ENCODE measurements at places on chromosomes 2 and 18. TPM values are rescaled to one million over a fixed set of nuclear protein-coding genes. Genes with fewer than 3 reads are reported as not detected.
A peak's percentile ranks its signal among the peaks of the same experiment; 100 is the strongest.

DNA sequence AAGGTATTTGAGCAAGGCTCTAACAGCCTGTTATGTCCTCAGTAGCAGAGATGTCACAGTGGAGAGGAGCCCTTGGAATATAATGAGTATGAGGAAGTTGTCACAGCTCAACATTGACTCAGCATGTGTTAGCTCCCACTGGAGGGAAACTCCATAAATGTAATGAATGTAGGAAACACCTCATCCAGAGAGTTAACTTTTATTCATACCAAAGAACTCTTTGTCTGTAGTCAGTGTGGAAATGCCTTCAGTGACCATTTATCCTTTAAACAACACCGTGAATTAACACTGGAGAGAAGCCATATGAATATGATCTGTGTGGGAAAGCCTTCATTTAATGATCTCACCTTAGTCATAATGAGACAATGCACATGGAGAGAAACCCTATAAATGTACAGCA, 59.7 kb downstream of the CYP1B1 start:
- no peaks in the 10 kb centered on the region for H3K36me3 ChIP-seq
- H3K4me1 ChIP-seq: no peaks in the 10 kb centered on the region
- H3K4me3 ChIP-seq: no peak overlapping the region
- DNase-seq: no peak
- H3K27me3 ChIP-seq: no peaks in the 10 kb centered on the region

- H3K36me3 ChIP-seq: no peaks in the 10 kb centered on the region
- no peak for DNase-seq
- H3K4me1 ChIP-seq: no peaks in the 10 kb centered on the region
Measured at GRCh38 chr18:11840493-11840892, 10.7 kb upstream of the CHMP1B start.

Gene FOXI3
- total RNA-seq: not detected

GRCh38 chr2:178152542-178152941, 40.3 kb downstream of the RBM45 start:
- H3K4me1 ChIP-seq: no peaks in the 10 kb centered on the region
- no peak for DNase-seq
- no peaks in the 10 kb centered on the region for H3K36me3 ChIP-seq
- H3K27ac ChIP-seq: no peak overlapping the region
- peaks cover 13% of the 10 kb centered on the region for H3K27me3 ChIP-seq

Gene RNF144A
- 89.6 TPM for total RNA-seq

- peaks cover 4% of the 10 kb centered on the region for H3K4me1 ChIP-seq
- H3K36me3 ChIP-seq: no peaks in the 10 kb centered on the region
- H3K27me3 ChIP-seq: peaks cover 17% of the 10 kb centered on the region
- no peak overlapping the region for H3K4me3 ChIP-seq
- H3K27ac ChIP-seq: no peak overlapping the region
Measured at GRCh38 chr2:69122271-69122670, 109.3 kb downstream of the ANTXR1 start.

- H3K36me3 ChIP-seq: no peaks in the 10 kb centered on the region
- H3K27me3 ChIP-seq: no peaks in the 10 kb centered on the region
- DNase-seq: no peak
- H3K4me1 ChIP-seq: no peaks in the 10 kb centered on the region
- no peak overlapping the region for H3K27ac ChIP-seq
- no peak overlapping the region for H3K4me3 ChIP-seq
Measured at GRCh38 chr18:12060182-12060870, 33.3 kb upstream of the ANKRD62 start.

DNA sequence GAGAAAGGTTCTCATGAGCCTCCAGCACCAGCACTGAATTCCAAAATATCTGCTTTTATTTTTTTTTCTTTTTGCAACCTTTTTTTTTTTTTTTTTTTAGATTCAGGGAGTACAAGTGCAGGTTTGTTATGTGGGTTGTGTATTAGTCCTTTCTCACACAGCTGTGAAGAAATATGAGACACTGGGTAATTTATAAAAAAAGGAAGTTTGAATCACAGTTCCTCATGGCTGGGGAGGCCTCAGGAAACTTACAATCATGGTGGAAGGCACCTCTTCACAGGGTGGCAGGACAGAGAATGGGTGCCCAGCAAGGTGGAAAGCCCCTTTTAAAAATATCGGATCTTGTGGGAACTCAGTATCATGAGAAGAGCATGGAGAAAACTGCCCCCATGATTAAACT, 7.9 kb upstream of the TMX3 start:
- H3K27ac ChIP-seq: no peak overlapping the region
- H3K4me3 ChIP-seq: no peak overlapping the region

Gene NEURL3
- 0.27 TPM for total RNA-seq

Gene UGT1A4
- total RNA-seq: not detected

- no peak for DNase-seq
- H3K27me3 ChIP-seq: no peaks in the 10 kb centered on the region
- peaks cover 17% of the 10 kb centered on the region for H3K4me1 ChIP-seq
- H3K27ac ChIP-seq: peak overlapping the region; percentile 72
- no peak overlapping the region for H3K4me3 ChIP-seq
Measured at GRCh38 chr2:232293191-232293590, 85.4 kb upstream of the ALPP start.

DNA sequence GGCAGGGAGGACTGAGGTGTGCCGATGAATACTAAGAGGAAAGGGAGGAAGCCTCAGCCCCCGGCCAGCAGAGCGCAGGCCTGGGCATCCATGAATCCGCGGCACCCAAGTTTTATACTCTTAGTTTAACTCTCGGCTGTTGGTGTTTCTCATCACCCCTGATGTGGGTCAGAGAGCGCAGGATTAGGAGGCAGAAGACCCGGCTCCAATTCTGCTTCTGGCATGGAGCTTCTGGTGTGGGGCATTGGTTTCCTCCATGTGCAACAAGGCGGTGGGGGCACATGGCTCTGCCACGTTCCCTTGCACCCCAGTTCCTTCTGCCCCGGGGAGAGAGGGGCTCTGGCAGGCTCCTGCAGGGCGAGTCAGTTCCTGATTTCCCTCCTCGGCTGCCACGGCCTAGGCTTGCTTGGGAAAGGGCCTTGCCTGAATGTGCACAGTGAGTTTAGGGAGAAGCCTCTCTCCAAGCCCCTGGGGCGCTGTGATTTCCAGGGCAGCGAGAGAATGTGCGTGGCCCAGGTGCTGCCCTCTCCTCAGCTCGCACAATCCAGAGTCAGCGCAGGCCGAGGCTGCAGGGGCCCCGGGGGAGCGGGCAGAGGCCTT, 36.2 kb upstream of the DNMT3A start:
- DNase-seq: no peak
- peak overlapping the region; percentile 98 for H3K27ac ChIP-seq
- no peak overlapping the region for H3K4me3 ChIP-seq
- H3K36me3 ChIP-seq: no peaks in the 10 kb centered on the region

DNA sequence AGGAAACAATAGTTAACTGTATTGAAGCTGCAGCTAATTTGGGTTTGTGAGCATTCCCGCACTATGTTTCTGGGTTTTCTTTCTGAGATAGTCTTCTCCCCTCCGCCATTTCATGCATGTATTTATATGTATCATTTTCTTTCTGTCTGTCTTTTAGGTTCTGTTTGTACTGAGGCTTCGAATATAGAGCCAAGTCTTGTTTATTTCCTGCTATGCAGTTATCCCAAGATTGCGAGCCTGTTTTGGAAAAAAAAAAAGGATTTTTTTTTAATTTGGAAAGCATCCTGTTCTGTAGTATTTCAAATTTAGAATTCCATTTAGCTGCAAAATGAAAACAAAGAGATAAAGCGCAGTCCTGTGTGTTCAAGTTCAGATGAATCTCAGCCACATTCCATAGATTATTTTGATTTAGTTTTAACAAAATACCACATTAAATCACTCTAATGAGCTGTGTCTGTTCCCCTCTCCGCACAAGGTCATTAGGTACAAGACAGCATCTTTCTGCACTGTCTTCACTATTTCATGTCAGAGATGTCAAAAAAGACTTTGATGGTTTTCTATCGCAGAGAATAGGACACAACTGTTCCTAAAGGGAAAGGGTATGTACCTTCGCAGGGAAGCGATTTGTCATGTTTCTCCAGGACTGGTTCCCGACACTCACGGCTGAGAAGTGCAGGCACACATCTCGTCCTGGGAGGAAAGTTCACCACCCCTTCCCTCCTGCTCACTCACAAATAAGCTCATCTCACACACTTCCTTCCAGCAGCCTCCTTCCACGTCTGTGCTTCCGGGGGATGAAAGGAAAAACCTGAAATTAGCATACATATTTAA, 443.4 kb downstream of the ZNF516 start:
- no peaks in the 10 kb centered on the region for H3K27me3 ChIP-seq
- H3K4me3 ChIP-seq: no peak overlapping the region
- H3K27ac ChIP-seq: no peak overlapping the region

Gene ADGRF3
- 6.5 TPM for total RNA-seq

DNA sequence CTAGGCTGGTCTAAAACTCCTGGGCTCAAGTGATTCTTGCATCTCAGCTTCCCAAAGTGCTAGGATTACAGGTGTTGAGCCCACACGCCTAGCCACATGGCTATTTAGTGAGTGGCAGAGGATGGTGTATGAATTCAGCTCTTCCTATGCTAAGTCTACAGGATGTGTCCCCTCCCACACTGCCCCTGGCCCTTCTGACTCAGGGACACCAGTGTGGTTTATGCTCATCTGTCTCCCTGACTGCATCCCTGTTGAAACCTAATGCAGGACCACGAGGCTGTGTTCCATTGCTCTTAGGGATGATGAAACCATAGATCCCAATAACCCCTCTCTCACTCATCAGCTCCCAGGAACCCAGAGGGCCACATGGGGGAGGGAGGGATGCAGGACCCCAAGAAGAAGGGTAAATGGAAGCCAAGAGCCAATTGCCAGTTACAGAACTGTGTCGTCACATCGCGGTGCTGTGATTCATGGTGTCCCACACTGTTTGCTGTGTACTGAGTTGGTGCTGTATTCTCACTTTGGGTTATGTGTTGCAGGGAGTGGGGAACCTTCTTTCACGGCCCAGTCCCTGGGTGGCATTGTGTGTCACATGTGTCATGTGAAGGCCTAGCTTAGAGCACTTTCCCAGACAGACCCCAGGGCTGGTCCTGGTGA, 102.9 kb upstream of the HAAO start:
- peaks cover 4% of the 10 kb centered on the region for H3K27me3 ChIP-seq
- H3K4me1 ChIP-seq: no peaks in the 10 kb centered on the region
- no peak overlapping the region for H3K4me3 ChIP-seq
- H3K27ac ChIP-seq: no peak overlapping the region

- DNase-seq: no peak
- no peak overlapping the region for H3K4me3 ChIP-seq
- no peaks in the 10 kb centered on the region for H3K27me3 ChIP-seq
- H3K27ac ChIP-seq: no peak overlapping the region
- H3K36me3 ChIP-seq: peaks cover 3% of the 10 kb centered on the region
Measured at GRCh38 chr18:31980863-31981262, 37.8 kb upstream of the RNF125 start.

Gene RAD51AP2
- total RNA-seq: not detected

Gene LRRTM4
- not detected for total RNA-seq

GRCh38 chr18:8812631-8813030, 107.3 kb downstream of the MTCL1 start:
- no peaks in the 10 kb centered on the region for H3K36me3 ChIP-seq
- no peak overlapping the region for H3K4me3 ChIP-seq
- DNase-seq: no peak
- peaks cover 4% of the 10 kb centered on the region for H3K4me1 ChIP-seq
- no peak overlapping the region for H3K27ac ChIP-seq

DNA sequence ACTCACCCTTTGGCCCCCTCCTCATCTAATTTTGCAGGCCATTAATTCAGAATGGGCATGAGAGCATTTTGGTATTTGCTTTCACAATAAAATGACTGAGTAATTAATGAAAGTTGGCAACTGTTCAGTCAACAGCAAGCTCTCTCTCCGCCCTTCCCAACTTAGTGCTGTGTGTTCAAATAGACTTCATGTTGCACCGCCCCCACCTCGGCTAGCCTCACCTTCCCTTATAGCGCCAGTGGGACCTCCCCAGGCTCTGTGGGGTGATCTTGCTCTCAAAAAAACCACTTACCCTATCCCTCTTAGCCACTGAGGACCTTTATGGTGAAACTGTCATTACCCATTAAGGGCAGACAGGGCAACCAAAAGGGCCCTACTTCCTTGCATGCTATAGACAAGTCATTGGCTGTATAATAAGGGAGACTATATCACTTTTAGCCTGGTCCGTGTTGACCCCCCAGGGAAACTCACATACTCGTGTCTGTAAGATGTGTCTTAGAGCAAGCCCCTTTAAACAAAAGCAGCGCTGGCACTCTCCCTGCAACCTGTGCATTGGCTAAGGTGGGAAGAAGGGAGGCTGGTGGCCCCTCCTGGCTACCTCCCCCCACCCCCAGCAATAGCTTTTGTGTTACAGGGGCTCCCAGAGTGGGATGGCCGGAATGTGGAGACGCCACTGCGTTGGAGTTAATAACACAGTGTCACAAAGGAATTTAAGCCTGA, 15.2 kb downstream of the EN1 start:
- no peak for DNase-seq
- no peaks in the 10 kb centered on the region for H3K36me3 ChIP-seq
- H3K4me3 ChIP-seq: no peak overlapping the region
- H3K27me3 ChIP-seq: peaks cover 78% of the 10 kb centered on the region
- peaks cover 2% of the 10 kb centered on the region for H3K4me1 ChIP-seq

Gene FTCDNL1
- 2.4 TPM for total RNA-seq

Gene SAG
- total RNA-seq: not detected

DNA sequence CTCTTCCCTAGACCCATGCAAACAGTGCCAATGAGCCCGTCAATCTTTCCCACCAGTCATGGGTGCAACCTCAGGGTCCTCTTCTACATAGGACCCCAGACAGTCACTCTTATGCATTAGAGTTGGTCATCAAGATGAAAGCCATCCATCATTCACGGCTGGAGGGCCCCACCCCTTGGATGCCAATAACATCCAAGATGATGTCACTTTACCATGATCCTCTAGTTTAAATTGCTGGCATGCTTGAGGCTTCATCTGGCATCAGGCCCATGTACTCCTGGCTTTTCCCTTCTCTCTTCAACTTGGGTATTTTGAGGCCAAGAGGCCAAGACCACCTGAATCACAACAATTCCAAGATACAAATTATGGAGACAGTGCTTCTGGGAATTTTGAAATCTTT, 91.1 kb upstream of the MAPK4 start:
- no peaks in the 10 kb centered on the region for H3K36me3 ChIP-seq
- H3K27ac ChIP-seq: no peak overlapping the region
- H3K4me3 ChIP-seq: no peak overlapping the region
- peaks cover 5% of the 10 kb centered on the region for H3K27me3 ChIP-seq
- no peaks in the 10 kb centered on the region for H3K4me1 ChIP-seq

GRCh38 chr2:133053541-133053940, 383.5 kb upstream of the LYPD1 start:
- no peaks in the 10 kb centered on the region for H3K4me1 ChIP-seq
- H3K4me3 ChIP-seq: no peak overlapping the region
- H3K27ac ChIP-seq: no peak overlapping the region
- no peaks in the 10 kb centered on the region for H3K27me3 ChIP-seq
- no peak for DNase-seq
- no peaks in the 10 kb centered on the region for H3K36me3 ChIP-seq

DNA sequence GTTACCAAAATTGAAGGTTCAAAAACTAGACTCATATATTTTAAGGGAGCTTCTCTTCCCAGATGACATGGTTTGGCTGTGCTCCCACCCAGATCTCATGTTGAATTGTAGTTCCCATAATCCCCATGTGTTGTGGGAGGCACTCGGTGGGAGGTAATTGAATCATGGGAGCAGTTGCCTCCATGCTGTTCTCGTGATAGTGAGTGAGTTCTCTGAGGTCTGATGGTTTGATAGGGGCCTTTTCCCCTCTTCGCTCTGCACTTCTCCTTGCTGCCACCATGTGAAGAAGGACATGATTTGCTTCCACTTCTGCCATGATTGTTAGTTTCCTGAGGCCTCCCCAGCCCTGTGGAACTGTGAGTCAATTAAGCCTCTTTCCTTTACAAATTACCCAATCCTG, 140.1 kb downstream of the MAIP1 start:
- H3K27me3 ChIP-seq: peaks cover 19% of the 10 kb centered on the region
- H3K27ac ChIP-seq: no peak overlapping the region
- H3K4me3 ChIP-seq: no peak overlapping the region
- no peaks in the 10 kb centered on the region for H3K4me1 ChIP-seq
